Stimulated activated CD8-positive, alpha-beta memory T cell treated with anti-CD3 and anti-CD28 coated beads, Interleukin-2, amount 100 ng/mL, for 1 hour (primary cell): ENCODE measurements at places on chromosomes 2 and 18.

DNA sequence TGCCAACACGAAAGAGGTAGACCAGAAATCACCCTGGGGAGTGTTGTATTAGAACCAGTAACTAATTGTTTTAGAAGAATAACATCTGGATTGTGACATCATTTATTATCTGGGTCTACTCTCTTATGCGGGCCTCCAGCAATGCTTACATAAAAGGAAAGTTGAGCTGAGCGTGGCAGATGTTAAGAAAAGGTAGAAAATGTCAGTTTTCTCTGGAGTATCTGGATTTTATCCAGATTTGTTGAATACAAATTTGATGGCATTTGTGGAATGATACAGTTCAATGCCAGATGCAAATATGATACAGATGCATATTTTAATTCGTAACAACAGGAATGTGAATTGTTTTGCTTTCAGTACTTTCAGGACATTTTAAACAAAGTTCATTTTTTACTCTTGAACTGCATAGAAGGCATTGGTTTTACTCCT is 90.3 kb downstream of the PRPF40A start:
- no peak for DNase-seq

DNA sequence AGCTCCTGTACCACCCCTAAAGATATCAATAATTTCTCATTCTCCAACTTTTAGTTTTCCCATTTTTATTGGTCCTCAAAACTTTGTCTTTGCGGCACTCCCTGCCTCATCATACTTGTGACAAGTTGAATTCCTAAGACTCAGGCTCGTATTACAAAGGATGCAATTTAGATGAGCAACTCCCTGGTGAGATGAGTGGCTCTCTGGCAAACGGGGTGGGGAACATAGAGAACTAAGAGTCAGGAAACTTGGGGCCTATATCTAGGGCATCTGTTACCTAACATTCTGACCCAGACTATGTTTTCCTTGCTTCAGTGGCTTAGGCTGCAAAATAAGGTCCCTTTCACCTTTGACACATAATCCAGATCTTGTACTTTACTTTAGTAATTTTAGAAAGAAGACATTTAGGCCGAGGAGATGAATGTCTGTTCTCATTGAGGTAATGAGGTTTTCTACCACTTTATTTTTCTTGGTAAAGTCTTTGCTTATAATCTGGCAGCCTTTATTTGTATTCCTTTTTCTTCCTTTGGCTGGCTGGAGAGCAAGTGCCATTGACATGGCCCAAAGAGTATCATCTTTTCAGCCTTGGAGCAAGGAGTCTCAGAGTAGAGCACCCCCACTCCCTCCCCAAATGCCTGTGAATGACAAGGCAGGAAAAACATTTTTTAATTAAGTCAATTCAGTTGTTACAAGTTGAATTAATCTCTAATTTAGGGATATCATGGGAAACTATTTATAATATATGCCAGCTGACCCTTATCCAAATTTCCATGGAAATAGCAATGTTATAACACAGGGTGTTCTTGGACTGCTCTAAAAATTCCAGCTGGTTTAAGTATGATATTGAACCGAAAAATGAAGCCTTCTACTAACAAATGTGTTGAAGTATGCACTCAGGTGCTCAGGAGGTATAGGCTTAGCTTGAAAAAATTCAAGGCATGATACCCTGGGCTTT is 15.2 kb downstream of the TSPYL6 start:
- DNase-seq = no peak

DNA sequence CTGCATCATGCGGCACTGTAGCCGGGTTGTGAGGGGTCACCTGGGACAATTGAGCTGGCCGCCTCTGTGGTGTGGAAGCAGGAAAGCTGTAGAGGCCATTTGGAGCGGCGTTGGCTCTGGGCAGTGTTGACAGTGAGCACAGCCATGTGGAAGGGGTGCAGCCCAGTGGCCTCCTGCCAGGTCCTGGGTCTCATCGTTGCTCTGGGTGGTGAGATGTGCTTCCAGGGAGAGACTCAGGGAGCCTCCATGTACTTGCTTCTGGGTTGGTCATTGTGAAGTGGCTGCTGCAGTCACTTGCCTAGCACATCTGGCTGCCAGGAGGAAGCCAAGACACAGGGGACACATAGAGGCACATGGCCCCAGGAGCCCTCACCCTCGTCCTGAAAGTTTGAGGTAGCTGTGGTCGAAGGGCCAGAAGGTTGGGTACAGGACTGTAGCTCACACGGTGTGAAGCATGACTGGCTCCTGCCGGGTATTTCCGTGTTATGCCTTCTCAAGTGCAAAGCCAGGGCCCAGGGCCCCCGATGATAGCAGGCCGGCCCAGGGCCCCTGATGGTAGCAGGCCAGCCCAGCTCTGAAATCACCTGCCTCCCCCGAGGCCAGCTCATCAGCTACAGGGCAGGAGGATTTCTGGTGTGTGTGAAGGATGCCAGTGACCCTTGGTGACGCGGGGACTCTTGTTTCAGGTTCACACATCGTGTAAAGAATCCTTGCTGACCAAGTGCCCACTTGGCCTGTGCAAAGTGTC is 82.6 kb downstream of the DGKD start:
- DNase-seq = no peak

- DNase-seq = no peak
Observed at GRCh38 chr18:55314615-55315237, 273.3 kb downstream of the TCF4 start.

GRCh38 chr18:48536516-48536915 is 2.3 kb upstream of the CTIF start:
- DNase-seq = no peak

- DNase-seq = no peak
Observed at GRCh38 chr2:222242532-222242931, 56.3 kb downstream of the PAX3 start.

- DNase-seq = no peak
Observed at GRCh38 chr2:189379287-189379630, 62.0 kb upstream of the WDR75 start.

DNA sequence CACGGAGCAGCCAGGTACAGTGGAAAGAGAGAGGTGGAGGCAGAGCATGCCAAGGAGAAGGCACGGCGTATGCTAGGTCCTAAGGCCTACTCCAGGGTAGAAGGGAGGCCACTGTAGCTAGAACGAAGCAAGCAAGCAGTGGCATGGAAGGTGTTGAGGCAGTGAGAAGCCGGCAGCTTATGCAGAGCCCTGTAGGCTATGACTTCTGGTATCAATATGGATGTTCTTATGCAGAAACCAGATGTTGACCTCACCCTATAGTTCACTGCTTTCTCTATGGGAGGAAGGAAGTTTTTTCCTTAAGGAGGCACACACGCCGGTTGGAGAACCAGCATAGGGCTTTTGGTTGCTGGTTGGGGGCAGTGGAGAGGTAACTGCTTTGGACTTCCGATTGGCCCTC is 6.1 kb downstream of the MGAT5 start:
- DNase-seq = no peak

GRCh38 chr2:226965376-226965775 is 129.5 kb downstream of the RHBDD1 start:
- no peak for DNase-seq

- no peak for DNase-seq
Observed at GRCh38 chr2:53129851-53130250, 637.8 kb upstream of the CHAC2 start.

GRCh38 chr2:70684846-70685622 is 83.0 kb downstream of the ADD2 start:
- DNase-seq = no peak

- no peak for DNase-seq
Observed at GRCh38 chr2:241228081-241228859, 39.8 kb downstream of the ANO7 start.

DNA sequence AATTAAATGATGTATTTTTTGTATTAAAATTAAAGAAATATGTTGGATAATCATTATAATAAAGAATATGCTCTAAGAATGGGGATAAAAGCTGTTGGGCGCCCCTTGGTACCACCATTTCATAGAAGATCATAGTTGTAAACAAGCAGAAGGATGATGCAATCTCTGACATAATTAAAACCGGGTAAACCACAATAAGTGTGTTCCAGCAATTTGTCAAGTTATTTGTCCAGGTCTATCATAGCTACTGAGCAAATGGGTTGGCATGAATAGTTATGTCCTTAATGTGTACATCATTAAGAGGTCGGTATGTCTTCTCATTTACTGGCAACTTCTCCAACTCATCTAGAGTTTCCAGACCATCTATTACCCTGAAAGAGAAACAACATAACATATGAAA is 6.7 kb upstream of the CLK1 start:
- no peak for DNase-seq

- DNase-seq = no peak
Observed at GRCh38 chr18:5979176-5979888, 84.0 kb upstream of the TMEM200C start.

DNA sequence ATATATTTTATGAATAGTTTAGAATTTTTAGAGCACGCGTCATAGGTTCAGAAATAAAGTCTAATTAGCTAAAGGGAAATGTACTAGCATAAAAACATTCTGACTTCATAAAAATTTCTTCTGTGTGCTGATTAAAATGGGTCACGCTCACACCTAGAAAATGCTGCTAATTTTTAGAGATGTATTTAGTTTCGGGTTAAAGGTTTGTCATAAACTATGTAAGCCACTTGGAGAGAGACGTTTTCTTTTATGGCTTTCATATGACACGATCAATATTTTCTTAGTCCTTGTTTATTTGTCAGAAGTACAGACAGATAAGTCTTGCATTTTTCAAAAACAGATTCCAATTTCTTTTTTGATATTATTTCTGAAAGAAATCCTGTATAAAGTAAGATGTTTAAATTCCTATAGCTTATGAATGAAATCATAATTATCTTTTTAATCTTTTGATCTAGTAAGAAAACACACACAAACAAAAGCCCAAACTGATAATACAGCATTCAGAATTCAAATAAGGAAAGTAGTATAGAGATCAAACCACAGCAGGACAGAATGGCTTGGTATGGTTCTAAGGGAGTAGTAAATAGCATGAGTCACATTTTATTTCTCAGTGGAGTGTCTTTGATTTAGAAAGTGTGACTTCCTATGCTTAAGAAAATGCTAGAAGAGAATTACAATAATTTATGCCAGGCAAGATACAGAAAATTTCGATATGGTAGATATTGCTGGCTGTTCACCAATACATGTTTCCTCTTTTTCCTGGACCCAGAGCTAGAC is 236.6 kb downstream of the GPD2 start:
- DNase-seq = no peak

DNA sequence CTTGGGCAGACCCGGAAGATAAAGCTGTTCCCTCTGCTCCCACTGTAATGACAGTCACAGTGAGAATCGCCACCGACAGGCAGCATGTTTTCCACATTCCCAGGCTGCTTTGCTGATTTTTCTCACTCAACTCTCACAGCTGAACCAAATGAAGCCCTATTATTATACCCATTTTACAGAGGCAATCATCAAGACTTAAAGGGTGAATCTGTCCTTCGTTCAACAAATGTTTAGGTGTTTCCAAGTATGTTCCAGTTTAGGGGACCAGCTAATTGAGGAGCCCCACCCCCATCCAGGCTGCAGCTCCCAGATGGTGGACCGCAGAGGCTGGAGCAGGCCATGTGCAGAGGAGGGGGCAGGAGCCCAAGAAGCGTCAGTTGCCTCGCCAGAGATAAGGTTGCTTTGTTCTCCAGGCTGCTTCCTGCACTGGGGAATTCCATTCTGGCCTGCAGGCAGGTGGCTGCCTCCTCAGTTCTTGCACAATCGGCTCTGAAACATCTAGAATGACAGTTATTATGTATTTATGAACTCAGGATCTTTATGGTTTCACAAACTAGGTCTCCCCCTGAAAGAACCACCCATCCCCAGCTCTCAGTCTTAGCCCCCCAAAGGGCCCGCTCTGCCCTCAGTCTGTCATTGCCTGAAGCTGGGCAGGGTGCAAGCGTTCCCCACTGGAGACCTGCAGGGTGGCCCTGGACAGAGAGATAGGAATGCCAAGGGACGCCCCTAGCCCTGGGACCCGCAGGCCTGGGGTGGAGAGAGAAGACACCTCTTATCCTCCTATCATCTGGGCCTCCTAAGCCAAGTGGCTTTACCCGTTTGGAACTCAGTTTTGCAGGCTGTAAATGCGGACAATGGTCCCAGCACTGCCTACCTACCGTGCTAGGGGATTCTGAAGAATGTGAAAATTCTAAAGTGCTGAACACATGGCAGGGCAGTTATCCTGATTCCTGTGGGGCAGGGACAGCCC is 49.1 kb upstream of the MYCN start:
- DNase-seq = no peak

- no peak for DNase-seq
Observed at GRCh38 chr2:182716650-182716979, 558 bp downstream of the DNAJC10 start.

DNA sequence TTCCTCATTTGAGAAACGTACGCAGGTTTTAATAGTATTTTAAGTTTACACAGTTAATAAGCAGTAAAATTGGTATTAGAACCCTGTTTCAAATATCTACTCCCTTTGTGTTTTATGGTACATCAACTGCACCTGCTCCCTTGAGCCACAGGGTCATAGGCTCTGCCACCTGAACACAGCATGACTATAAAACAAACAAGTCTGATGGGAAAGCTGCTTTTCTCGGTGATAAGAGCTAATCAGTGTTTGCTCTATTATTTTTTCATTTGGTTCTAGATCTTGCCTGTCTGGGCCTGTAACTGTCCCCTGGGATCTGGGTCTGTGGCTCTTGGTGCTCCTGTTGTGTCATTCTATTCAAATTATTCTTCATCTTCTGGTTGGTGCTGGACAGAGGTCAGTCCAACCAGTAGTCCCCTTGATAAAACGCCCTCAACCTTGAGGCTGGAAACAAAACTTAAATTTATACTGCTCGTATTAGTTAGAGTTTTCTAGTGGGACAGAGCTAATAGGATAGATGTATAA is 314.8 kb upstream of the LRP1B start:
- DNase-seq = no peak

DNA sequence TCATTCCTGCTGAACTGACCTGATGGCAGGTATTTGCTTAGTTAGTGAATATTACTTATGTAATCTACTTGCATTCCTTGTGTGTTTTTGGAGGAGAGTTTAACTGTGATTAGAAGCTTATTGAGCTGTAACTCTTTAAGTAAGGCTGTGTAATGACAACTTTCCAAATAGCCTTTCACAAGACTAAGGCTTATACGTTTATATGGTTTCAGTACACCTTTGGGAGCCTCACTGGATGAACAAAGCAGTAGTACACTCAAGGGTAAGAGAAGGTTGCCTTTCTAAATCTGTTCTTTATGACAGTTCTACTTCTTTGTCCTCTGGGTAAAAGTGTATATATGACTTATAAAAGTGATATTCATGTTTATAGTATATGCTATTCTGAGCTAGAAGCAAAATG is 4.3 kb downstream of the ITPRID2 start:
- no peak for DNase-seq
